Non-pigmented ciliary epithelial cell (primary cell): ENCODE measurements at places on chromosomes 6 and 20.

- DNase-seq: no peak
Measured at GRCh38 chr6:43992126-43992663, 135.1 kb downstream of the MRPL14 start.

GRCh38 chr6:130906736-130907381 is 79.7 kb downstream of the SMLR1 start:
- no peak for DNase-seq

- DNase-seq: peak; percentile 97
Measured at GRCh38 chr6:73704260-73704659, 8.3 kb downstream of the CD109 start.

DNA sequence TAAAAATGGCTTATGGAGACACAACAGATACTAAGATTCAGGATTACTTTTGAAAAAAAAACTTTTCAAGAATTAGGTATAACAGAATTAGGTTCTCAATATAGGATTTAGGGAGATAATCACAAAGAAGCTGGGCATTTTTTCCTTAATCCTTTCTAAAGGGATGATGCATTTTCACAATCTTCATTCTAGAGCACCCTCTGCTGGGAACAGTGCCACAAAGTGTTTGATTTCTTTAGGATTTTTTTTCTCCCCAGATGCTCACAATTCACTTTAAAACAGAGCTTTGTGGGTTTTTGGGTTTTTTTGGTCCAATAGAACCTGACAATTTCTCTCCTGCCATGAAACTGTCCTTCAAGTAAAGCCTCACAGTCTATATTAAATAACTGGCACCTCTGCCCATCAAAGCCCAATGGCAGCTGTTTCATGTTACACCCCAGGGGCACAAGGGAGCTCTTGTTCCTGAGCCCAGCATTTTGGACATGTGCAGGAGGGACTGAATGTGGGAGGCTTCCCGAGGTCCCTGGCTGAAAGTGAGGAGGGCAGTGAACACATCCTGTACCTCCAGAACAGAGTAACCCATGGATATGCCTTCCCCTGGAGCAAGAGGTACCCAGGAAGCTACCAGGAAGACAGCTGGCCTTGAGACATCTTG is 39.7 kb downstream of the PREP start:
- DNase-seq: peak; percentile 4

- no peak for DNase-seq
Measured at GRCh38 chr6:34515473-34516387, 40.4 kb downstream of the SPDEF start.

- peak; percentile 99 for DNase-seq
Measured at GRCh38 chr6:140537834-140538705, 1163.6 kb upstream of the CITED2 start.
